Activated CD4-positive, CD25-positive, alpha-beta regulatory T cell treated with anti-CD3 and anti-CD28 coated beads, Interleukin-2, amount 50 U/mL, for 72 hours (primary cell): ENCODE measurements at places on chromosomes 2 and 18.
A peak's percentile ranks its signal among the peaks of the same experiment; 100 is the strongest.

- no peak for DNase-seq
Measured at GRCh38 chr18:60295674-60296073, 76.9 kb downstream of the MC4R start.

DNA sequence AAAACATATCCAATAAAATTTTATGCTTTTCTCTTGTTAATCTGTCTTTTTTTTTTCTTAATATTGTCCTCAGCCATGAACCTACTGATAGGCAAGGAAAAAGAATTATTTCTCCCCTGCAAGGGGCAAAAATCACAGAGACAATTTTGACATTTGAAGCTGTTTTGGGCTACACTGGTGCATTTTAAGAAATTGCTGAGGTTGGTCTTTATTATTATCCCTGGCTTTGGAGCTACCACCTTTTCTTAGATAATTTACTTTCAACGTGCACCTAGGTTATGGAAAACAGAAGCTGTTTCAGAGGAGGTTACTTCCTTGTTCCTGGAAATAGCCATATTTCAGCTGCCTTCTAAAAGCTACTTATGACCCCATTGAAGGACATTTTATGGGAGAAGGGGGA is 195.5 kb upstream of the KYNU start:
- DNase-seq: no peak

- DNase-seq: no peak
Measured at GRCh38 chr2:69082430-69082997, 69.5 kb downstream of the ANTXR1 start.

DNA sequence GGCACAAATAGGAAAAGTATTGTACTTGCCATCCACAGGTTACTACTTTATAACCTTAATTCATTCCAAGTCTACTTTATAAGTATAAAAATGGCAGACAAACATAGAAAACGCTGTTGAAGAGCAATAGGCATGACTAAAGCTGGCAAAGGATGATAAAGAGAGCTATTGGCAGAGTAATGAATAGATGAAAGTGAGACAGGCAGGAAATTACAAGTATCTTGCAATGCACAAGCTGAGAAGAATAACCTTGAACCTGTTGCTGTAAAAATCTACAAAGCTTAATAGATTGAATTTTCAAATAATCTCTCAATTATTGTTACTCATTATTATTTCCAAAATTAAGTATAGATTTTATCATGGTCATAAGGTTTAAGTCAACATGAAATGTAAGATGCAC is 8.8 kb downstream of the PELI1 start:
- no peak for DNase-seq

GRCh38 chr18:5456577-5457461 is 87.0 kb downstream of the EPB41L3 start:
- DNase-seq: no peak

DNA sequence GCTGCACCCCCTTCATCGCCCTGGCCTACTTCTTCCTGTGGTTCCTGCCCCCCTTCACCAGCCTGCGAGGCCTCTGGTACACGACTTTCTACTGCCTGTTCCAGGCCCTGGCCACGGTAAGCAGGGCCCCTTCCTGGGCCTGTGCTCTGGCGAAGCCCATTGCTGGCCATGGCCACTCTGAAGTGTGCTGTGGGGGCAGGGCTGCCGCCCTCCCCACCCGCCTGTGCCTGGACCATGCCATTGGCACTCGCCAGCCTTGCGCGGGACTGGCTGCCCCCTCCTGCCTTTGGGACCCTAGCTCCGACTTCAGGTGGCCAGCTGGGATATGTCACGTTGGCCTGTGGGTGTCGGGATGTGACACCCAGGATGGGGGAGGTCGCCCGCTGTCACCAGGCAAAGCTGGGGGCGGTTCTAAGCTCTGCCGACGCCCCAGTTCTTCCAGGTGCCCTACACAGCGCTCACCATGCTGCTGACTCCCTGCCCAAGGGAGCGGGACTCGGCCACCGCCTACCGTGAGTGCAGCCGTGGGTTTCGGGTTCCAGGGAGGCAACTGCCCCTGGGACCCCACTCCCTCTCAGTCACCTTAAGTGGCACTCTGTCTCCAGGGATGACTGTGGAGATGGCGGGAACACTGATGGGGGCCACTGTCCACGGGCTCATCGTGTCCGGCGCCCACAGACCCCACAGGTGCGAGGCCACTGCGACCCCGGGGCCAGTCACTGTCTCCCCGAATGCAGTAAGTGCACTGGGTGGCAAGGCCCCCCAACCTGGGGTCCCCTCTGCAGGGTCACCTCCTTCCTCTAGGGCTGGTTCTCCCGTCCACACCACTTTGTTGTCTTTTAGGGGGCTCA is 7.2 kb downstream of the MFSD2B start:
- DNase-seq: no peak

DNA sequence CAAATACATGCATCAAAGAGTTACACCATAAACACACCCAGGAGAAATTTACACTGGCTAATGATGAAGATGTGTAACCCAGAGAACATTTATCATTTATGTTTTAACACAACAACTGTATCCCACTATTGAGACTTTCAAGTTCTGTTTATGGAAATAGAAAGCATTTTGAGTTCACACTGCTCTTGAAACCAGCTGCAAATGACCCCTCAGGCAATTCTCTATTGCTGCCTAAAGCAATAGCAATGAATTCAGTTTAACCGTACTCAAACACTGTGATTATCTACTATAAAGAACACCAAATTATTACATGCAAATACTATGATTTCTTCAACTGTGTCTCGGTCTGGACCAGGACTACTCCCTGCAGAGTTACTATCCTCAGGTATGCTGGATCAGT is 452.7 kb upstream of the NRXN1 start:
- DNase-seq: no peak

- peak; percentile 68 for DNase-seq
Measured at GRCh38 chr2:98086491-98087446, at the start of gene VWA3B. TSS of gene VWA3B (plus strand) at chr2:98087167. CDS start at chr2:98093093, 5,926 bp downstream.

- no peak for DNase-seq
Measured at GRCh38 chr2:36553683-36554082, 44.3 kb downstream of the FEZ2 start.

DNA sequence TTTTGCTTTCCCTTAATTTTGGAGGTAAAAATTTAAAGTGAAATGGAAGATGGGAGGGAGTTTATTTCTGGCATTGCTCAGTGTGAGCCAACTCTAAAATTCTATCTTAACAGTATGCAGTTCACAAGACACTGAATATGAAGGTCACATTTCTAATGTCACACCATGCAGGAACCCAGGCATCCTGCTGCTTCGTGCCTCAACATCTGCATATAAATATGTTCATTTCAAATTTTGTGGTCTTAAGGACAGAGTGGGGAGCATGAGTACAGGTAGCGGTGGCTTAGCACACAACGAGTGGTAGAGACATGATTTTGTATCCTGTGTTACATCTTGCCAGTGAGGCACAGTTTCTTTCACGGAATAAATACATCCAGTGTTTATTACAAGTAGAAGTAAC is 102.4 kb downstream of the ARL4C start:
- DNase-seq: no peak

DNA sequence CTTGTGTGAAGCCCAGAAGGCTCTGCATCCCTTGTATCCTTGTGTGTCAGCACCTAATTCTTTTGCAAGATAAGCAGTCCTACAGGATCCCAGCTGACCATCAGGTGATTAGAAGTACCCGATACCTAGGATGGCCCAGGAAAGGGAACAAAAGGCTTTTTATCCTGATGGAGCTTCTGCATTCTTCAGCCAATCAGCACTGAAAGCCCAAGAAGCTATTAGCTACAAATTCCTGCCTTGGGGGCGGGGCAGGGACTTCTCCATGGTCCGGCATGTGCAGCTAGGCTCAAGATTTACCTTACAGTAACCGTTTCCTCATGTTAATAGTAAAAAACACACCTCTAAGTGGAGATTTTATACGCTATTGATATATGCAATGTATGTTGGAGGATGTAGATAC is 264.6 kb upstream of the THUMPD2 start:
- no peak for DNase-seq

GRCh38 chr18:60247103-60247502 is 125.5 kb downstream of the MC4R start:
- DNase-seq: no peak

DNA sequence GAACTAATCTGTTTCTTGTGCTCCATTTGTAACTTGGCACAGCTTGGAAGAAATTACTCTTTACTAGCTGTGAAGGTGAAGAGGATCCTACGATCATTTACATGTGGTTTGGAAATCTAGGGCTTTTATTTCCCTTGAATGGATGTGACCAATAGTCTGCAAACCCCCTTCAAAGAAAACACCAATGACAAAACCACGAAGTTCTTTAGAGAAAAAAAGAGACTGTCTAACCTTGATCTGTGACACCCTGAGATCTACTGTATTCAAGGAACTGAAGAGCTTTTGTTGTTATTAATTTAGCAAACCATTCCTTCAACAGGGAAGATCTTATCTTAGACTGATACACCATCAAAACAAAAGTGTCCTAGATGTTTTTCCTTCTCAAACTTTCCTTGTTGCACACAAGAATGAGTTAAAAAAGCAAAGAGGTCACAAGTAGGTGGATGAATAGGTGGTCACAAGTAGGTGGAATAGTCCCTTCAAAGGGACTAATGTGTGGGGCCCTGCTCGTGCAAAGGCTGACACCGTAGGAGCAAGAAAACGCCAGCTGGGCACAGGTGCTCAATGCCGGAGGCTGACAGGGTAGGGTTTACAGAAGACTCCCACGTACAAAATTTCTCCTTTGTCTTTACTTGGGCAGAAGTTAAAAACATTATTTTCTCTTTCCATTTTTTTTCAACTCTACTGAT is 95.6 kb upstream of the ITGB6 start:
- no peak for DNase-seq

- DNase-seq: no peak
Measured at GRCh38 chr2:159515441-159515840, 100.9 kb downstream of the BAZ2B start.

DNA sequence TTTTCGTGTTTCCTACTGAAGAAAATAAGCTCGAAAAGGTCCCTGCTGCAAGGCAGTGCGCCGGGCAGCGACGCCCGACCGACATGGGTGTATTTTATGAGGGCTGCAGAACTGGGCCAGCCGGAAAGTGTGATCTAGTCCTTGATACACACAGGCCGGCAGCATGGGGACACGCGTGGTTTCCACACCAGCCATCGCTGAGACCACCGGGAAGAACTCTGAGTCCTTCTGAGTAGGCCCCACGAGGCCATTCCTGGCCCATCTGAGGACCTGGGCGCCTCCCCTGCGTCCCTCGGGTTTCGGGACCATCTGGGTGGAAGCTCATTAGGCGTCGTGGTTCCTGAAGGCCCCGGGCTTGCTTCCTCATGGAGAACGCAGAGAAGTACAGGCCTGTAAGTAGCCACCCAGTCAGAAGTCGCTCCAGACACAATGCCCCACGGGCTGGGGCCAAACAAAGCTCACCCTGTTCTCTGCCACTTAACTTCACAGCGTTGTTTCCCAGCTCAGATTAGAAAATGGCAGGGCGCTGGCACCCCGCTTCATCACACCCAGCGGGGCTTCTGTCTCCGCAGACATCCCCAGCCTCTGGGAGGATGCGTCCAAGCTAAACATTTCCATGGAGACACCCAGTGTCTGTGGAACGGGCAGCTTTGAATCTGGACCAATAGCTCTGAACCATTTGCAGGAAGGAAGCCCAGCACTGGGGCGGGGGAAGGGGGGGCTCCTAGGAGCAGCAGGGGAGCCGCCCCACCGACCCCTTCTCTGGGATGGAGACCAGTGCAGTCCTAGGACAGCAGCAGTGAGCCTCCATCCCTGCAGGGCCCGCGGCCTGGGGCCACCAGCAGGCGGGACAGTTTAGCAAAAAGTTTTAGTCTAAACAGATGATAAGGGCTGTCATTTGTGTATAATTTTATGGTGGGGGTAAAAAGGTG is 2.4 kb downstream of the NFATC1 start:
- no peak for DNase-seq

DNA sequence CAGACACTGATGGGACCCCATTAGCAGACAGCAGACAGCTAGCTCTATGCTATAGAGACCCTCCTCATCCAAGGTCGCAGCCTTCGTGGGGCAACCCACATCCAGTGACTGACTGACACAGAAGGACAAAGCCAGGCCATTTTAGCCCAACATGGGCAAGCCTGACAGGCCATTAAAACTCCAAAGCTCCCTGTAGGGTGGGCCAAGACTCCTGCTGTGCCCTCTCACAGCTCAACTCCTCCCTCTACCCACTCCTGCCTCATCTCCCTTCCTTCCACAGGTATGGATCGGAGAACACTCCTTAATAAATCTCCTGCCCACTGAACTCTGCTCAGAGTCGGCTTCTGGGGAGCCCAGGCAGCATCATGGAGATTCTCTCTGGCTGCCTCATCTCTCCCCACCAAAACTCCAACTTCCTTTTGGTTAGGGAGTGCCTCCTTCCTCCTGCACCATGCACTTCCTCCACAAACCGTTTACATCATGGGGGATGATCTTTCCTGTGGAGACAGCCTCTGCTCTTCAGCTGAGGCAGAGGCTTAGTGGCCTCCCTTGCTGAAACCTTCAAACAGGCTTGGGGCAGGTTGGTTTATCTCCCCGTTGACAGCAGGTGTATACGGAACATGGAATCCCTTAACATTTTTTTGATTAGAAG is 86.5 kb downstream of the ACTR3 start:
- DNase-seq: no peak

DNA sequence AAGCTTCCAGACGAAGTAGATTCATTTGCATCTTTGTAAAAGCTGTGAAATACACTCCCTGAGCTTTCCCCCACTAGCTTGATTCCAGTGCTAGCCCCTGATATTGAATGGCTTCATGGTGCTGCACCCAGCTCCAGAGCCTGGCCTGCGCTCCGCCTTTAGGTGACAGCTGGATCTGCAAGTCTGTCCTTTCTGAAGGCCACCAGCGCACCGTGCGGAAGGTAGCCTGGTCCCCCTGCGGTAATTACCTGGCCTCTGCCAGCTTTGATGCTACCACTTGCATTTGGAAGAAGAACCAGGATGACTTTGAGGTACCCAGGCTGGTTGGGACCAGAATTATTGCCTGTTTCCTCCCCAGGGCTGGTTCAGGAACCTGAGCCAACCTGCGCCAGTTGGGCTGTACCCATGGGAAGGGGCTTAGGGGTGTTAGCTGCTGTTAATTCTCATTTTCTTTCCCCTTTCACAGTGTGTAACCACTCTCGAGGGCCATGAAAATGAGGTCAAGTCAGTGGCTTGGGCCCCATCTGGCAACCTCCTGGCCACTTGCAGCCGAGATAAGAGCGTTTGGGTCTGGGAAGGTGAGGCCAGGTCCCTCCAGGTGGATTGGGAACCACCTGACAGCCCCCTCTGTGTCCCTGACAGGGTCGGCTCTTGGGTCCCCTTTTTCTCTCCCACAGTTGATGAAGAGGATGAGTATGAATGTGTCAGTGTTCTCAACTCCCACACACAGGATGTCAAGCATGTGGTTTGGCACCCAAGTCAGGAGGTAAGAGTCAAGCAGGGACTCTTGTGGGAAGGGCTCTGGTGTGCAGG is 1.3 kb downstream of the CIAO1 start:
- no peak for DNase-seq

GRCh38 chr2:219627103-219628100 is at the start of gene SLC4A3:
TSS of gene SLC4A3 (plus strand) at chr2:219627630. CDS start at chr2:219627993, 363 bp downstream.
- DNase-seq: no peak

DNA sequence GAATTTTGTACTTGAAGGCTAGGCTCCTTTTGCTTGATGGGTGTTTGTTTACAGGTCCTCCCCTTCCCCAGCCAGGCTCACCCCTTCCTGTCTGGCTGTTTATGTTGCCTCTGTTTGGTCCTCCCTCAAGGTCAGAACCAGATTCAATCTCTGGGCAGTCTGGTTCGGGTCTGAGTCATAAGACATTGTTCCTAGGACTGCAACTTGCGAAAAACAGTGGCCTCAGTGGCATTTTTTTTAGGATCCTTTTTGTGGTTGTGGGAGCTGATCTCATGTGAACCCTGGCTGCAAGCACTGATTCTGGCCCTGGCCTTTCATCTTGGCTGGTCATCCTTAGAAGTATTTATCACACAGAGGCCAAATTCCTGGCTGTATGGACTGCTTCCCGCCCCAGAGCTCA is 370.4 kb downstream of the CLIP4 start:
- DNase-seq: no peak
